ENCODE measurements at places on chromosomes 5 and 9. TPM values are rescaled to one million over a fixed set of nuclear protein-coding genes. Genes with fewer than 3 reads are reported as not detected.
A peak's percentile ranks its signal among the peaks of the same experiment; 100 is the strongest.

Gene WWC1
- total RNA-seq, result 15.5 TPM

DNA sequence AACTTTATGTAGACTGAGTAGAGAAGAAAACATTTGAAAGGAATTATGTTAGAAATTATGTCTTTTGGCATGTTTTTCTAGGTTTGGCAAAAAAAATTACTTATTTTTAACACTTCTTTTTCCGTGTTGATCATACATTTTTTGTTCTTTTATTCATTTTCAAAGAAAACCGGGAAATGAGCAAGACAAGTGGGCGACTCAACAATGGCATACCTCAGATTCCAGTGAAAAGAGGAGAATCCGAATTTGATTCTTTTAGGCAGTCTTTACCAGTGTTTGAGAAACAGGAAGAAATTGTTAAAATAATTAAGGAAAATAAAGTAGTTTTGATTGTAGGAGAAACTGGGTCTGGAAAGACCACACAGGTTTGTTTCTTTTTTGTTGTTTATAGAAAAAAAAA lies 12.9 kb downstream of the YTHDC2 start:
- DNase-seq, result no peak

DNA sequence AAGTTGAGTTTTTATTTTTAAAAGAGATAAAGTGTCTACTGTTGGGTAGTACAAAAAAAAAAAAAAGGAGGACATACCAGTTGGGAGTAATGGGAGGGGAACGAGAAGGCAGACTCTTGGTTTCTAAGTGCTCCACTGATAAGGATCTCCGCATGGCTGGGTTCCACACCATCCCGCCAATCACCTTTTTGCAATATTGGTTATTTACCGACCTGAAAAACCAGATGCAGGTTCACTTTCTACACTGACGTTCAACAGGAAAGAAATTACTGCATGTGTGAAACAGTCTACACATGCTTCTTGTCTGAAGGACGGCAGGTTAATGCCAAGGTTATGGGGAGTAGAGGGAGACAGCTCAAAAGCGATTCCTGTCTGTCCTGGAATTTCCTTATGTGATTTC lies 75.5 kb downstream of the PTPN3 start:
- no peak for DNase-seq

Gene LCN9
- not detected for total RNA-seq

Gene KCNV2
- not detected for total RNA-seq

DNA sequence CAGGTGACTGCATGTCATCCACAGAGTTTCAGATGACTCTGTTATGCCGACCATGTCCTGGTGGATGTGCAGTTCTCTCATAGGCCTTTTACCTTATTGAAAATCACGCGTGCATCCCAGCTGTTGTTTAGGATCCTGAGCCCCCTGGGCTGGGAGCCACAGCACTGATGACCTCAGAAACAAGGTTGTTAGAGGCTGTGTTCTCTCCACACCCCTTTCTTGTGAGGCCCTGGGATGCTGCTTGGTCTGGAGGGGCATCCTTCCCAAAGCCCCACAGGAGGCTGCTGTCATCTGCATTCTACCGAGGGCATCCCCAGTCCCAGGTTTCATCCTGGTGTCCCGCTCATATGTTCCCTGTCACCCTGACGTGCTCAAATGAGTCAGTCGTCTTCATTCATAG lies 76.5 kb upstream of the IRX4 start:
- DNase-seq, result no peak

- no peak for DNase-seq
Observed at GRCh38 chr5:35919191-35919590, 19.2 kb downstream of the CAPSL start.

GRCh38 chr9:29230931-29231330 lies 1657.7 kb upstream of the C9orf72 start:
- DNase-seq, result no peak

- no peak for DNase-seq
Observed at GRCh38 chr9:96680812-96681499, 25.8 kb upstream of the PRXL2C start.

- DNase-seq, result no peak
Observed at GRCh38 chr9:4822057-4822456, 29.3 kb downstream of the RCL1 start.

DNA sequence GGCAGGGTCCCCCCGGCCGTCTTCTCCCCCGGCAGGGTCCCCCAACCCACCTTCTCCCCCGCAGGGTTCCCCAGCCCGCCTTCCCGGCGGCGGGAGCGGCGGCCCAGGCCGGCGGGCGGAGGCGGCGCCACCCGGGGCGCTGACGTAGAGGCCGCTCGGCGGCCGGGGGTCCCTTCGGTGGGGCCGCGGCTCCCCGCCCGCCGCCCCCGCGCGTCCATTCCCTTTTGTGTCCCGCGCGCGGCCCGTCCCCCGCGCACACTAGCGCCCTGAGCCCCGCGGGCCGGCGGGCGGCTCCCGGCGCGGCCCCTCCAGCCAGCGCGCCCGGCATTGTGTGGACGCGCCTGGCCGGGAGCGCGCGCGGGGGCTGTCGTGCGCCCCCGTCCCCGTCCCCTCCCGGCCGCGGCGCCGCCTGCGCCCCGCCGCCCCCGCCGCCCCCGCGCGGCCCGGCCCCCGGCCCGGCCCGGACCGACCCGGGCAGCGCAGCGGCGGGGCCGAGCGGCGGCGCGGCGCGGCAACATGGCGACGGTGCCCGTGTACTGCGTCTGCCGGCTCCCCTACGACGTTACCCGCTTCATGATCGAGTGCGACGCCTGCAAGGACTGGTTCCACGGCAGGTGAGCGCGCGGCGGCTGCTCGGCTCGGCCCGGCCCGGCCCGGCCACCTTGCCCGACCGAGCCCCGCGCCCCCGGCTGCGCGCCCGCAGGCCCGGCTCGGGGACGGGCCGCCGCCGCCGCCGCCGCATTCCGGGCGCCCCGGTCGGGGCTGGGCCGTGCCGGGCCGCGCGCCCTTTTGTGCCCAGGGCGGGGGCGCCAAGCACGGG lies at the start of gene PHF2:
PHF2 (plus strand) TSS at position 327 of the 820 bp plus-strand sequence; CDS start at position 517, 190 bp downstream.
- DNase-seq, result no peak

- no peak for DNase-seq
Observed at GRCh38 chr5:177357146-177357458, 622 bp upstream of the RGS14 start.

Gene PFN3
- total RNA-seq, result not detected

DNA sequence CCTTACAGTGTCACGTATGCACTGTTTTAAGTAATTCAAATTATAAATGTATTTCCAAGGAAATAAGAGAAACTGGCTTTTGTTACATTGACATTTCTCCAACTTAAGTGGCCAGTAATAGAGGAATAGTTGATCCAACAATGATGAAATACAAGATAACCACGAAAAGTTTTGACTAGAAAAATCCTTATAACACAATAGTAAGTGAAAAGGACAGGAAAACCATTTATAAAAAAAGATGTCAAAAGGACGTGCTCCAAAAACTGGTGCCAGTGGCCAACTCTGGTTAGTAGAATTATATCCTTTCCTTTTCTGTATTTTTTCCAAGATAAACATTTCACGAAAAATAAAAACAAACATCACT lies 210.9 kb downstream of the GAPVD1 start:
- no peak for DNase-seq

Gene INSL6
- not detected for total RNA-seq

- peak; percentile 24 for DNase-seq
Observed at GRCh38 chr9:132743931-132744479, 73.7 kb downstream of the GTF3C4 start.

Gene ST6GALNAC6
- total RNA-seq, result 28.6 TPM

Gene CAVIN4
- total RNA-seq, result 0.19 TPM

DNA sequence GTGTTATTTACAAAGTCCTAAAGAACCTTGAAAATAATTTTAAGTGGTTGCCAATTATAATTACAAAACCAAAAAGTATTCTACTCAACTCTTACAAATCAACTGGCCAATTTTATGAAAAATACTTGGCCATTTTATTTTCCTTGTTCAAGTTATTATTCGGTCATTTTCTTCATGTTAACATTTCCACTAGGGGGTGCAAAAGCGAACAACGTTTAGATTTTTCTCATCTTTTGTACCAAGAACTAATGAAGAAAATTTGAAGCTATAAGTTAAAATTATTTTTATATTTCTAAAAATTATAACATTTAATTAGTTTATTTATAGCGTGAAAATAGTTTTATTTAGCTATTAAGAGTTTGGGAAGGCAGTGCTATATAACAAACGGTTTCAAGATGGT lies 1453.3 kb downstream of the MAT2B start:
- no peak for DNase-seq

Gene PCDH12
- 1.6 TPM for total RNA-seq

Gene TAF11L5
- not detected for total RNA-seq

Gene SUB1
- 105 TPM for total RNA-seq

DNA sequence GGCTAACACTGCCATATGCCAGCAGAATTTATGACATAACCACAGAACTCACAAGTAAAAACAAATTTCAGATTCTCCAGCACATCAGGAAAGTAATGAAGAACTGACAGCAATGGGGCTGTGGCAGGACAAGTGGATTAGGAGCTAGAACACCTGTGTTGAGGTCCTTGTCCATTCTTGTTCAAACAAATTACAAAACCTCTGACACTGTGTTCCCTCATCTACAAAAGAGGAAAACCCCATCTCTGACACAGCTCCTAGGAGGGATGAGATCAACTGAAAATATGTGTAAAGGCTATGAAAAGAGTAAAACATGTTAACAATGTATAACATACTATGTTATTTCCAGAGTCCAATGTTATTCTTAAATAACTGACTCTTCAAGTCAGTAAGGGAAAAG lies 23.5 kb downstream of the ELP1 start:
- no peak for DNase-seq

Gene PCDHGB1
- total RNA-seq, result 0.60 TPM

DNA sequence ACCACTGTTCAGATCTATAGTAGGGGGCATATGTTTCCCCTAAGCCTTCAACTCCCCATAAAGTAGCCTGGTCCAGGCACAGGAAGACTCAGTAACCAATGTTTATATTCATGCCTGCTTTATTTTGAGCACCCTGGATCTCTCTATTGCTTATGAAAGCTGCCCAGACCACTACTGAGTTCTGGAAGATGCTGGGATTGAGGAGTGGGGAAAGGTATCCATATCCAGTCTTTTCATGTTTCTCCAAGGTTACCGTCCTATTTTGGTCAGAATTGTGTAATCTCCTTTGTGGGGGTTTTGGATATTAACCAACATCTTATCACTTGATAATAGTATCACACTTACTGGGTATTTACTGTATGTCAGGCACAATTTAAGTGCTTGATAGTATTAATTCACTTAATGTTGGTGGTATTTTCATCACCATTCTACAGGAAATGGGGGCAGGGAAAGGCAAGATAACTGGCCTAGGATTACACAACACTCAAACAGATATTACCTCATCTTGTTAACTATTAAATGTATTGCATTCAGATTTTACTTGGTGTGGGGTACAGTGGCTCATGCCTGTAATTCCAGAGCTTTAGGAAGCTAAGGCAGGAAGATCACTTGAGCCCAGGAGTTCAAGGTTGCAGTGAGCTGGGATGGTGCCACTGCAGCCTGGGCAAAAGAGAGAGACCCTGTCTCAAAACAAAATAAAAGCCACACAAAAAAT lies 36.3 kb downstream of the RUSC2 start:
- no peak for DNase-seq

- no peak for DNase-seq
Observed at GRCh38 chr5:93660677-93661076, 77.7 kb downstream of the NR2F1 start.

Gene TMEFF1
- not detected for total RNA-seq

GRCh38 chr5:131323378-131323777 lies 59.5 kb downstream of the CDC42SE2 start:
- no peak for DNase-seq

- no peak for DNase-seq
Observed at GRCh38 chr5:56075361-56075760, 80.6 kb upstream of the IL6ST start.

- peak; percentile 12 for DNase-seq
Observed at GRCh38 chr5:638501-639252, 26.5 kb downstream of the CEP72 start.

Gene PCDHGA7
- 0.37 TPM for total RNA-seq

DNA sequence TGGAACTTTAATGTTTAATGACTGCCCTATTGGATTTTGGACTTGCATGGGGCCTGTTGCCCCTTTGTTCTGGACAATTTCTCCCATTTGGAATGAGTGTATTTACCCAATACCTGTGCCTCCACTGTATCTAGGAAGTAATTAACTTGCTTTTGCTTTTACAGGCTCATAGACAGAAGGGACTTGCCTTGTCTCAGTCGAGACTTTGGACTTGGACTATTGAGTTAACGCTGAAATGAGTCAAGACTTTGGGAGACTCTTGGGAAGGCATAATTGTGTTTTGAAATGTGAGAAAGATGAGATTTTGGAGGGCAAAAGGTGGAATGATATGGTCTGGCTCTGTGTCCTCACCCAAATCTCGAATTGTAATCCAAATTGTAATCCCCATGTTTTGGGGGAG lies 368.2 kb downstream of the PDE4D start:
- DNase-seq, result no peak

GRCh38 chr5:167653645-167654106 lies 637.8 kb upstream of the WWC1 start:
- no peak for DNase-seq

- DNase-seq, result no peak
Observed at GRCh38 chr9:126611193-126611591, 2.5 kb upstream of the LMX1B start.

- DNase-seq, result no peak
Observed at GRCh38 chr5:98455665-98456064, 317.8 kb upstream of the RGMB start.

DNA sequence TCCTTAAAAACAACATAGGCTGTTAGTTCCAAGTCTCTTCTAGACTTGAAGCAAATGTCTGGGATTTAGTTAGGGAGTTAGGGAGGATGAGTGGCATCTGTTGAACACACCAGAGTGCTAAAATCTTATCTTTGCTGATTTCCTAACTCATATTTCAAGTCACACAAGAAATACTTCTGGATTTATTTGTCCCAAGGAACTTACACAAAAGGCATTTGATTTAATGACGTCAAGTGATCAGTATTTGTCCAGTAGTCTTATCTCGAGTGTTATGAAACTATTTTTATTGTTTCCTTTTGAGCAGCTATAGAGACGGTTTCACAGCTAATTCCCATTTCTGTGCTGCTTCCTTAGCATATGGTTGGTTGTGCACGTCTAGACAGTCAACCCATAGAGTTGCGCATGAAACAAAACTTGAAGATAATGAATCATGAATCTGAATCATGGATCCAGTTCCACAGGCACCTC lies 140.5 kb upstream of the TUT7 start:
- no peak for DNase-seq

DNA sequence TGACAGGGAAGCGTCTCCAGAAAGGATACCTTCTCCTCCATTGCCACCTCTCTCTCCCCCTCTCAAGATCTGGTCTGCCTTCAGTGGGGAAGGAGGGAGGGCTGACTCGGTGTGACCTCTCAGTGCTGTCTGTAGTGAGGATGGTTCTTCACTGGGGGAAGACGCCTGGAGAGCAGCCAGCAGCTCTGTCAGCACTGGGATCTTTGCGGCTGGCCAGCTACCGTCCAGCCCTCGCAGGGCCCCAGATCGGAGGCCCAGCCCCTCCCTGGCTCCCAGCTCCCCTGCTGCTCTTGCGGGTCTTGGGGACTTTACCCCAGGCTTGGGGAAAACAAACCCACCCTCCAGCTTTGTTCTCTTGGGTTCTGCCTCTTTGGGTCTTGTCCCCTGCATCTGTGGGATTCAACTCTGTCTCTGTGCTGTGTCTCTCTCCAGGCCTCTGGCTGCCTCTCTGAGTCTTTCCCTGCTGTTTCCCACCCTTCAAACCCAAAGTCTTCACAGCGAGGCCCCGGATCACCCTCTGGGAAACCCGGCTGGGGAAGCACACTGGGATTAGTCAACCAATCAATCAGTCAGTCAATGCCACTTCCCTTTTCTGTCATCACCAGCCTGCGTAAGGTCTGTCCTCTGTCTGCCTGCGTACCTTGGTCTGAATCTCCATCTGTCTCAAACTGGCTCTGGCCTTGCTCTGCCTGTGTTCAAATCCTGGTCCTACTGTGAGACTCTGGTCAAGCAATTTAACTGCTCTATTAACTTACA lies 23.0 kb downstream of the FGF18 start:
- DNase-seq, result no peak
